ENCODE measurements at places on chromosomes 1 and 21.

DNA sequence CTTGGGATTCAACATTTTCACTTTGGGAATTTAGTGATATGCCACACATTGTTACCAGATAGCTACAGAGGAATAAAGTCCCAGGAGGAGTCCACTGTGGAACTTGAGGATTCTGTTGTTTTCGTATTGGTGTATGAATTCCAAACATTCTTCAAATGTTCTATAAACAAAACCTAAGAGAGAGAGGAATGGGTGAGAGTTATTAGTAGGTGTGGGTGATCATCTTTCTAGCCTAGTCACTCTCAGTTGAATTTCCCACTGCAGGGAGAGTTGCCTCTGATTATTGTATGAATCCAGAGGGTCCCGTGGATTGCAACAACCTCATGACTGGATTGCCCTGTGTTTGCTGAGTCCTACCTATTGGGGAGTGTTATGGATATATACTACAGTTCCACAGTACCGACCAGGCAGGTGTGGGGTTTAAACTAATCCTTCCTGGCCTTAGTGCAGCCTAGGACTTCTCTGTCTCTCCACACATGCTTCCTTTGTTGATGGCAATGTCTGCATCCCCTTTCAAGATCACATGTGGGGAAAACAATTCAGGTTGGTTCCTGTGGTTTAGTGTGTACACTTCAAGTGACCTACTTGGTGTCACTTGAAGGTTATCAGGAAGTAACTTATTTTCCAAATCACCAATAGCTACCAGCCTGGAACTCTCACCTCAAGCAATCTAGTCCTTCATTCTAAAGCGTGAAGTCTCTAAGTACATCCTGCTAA, 91.8 kb downstream of the ADCY10 start:
- DNase-seq: no peak

- DNase-seq: no peak
These were observed 31.1 kb downstream of the KCNN3 start for GRCh38 chr1:154838988-154839387.

- no peak for DNase-seq
These were observed 31.9 kb downstream of the SYDE2 start for GRCh38 chr1:85168884-85169283.

DNA sequence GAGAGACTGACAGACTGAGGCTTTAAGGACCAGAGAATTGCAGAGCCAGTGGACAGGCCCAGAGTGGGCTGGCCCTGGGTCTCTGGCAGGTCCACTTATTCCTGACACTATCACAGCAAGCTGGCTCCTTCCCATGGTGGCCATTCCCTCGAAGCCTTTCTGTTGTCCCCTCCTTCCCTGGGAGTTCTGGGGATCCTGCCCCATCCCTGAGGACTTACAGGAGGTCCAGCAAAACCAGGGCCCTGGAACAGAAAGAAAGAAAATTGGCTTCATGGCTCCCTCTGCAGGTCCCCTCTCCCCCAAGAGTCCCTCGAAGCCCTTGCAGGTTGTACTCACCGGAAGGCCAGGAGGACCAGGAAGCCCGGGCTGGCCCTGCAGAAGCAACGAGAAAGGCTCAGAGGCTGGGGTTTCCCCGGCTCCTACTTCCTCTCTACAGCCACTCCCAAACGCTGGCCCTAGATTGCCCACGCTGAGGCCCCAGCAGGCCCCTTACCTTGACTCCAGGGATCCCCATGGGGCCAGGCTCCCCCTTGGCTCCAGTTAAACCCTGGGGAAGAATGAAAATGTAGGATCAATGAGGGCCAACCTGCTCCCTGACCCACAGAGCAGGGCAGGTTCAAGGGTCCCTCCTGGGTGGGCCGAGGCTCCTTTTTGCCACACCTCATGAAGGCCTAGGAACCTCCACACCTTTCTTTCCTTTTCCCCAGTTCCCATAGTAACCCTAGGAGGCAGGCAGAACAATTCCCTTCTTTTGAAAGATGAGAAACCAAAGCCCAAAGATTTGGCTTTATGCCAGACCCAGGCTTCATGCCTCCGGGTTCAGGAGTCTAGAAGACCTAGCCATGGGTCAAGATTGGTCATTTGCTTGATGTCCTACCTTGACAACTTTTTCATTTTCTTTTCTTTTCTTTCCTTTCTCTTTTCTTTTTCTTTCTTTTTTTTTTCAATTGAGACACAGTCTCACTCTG, 4.6 kb downstream of the COL9A2 start:
- DNase-seq: no peak

- DNase-seq: no peak
These were observed 26.6 kb downstream of the ZBTB8OS start for GRCh38 chr1:32623775-32624174.

- DNase-seq: no peak
These were observed 172.3 kb downstream of the ADGRL4 start for GRCh38 chr1:78834201-78834741.

GRCh38 chr21:39519835-39520234, 68.1 kb downstream of the SH3BGR start:
- DNase-seq: no peak

- DNase-seq: no peak
These were observed 52.9 kb downstream of the CNIH3 start for GRCh38 chr1:224668984-224669383.

DNA sequence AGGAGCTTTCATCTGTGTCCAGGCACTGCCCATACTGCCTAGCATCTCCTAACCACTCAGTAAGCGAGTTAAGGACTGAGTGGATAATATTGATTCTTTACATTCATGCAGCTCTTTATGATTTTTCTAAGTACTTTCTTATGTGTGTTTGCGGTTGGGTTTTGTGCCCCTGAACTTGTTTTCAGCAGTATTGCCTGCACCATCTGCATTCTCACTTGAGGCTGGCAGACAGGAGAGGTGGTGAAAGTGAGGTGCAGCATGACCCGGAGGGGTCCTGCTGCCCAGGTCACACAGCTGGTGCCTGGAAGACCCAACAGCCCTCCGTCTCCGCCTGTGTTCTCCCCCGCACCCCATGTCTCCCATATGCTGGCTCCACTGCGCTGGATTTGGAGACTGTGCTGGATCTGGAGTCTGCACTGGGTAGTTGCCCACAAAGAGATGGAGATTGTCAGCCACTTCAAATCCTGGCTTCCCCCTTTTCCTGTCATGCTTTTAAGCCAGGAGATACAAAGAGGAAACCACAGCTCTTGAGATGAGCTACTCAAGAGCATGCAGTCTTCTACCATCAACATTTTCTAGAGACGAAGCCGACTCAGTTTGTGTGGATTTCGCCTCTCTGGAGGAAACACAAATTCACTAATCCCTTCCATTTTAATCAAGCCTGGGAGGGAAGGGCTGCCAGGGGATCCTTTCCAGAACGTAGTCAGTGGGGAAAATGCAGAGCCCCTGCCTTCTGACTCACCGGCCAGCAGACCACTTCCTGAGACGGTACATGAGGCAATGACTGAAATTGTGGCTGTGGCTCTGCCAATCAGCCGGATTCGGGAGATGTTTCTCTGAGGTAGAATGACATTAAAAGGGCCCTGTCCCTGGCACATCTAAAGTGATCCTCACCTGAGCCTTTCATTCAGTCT, 71.7 kb upstream of the ANGPTL1 start:
- no peak for DNase-seq

DNA sequence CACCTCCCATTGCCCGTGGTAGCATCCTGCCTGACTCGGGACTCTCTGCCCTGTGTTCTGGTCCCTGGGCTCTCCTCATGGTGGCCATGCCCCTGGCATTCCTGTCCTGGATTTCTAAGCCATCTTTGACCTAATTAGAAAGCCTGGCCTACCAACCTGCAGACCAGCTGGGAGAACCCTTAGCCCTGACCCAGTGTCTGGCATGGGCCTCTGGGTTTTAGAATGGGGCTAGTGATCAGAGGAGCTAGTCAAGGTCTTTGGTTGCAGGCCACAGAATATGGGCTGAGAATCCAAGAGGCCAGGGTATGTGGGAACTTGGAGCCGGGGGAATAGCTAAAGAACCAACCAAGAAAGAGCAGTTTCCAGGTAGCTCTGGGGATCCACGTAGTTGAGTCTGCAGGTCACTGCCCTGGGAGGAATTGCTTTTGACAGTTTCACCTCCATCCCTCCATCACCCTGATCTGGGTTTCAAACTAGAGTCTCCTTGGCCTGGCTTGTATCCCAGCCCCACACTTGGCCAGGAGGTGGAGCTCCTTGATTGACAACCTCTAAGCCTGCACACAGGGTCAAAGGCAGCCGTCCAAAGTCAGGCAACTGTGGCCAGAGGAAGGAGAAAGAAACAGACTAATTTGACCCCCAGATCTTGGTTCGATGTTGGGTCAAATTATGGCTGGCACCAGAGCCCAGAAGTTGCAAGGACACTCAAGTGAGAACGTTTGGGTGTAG, 54.7 kb upstream of the ABCG1 start:
- peak; percentile 86 for DNase-seq

DNA sequence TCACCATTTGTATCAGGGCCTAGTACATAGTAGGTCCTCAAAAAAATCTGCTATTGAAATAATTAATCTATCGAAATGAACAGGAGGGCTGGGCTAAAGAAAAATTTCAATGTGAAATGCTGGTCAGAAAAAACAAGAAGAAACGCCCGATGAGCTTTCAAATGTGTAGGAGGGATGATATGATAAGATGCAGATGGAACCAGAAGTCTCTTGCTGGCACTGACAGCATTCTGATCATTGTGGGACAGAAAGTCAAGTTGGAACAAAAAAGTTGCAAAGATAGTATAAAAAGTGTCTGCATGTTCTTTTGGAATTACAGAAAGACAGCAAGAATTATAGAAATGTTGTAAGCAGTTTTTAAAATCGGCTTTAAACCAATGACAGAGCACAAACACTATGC, 11.1 kb downstream of the G0S2 start:
- DNase-seq: no peak

DNA sequence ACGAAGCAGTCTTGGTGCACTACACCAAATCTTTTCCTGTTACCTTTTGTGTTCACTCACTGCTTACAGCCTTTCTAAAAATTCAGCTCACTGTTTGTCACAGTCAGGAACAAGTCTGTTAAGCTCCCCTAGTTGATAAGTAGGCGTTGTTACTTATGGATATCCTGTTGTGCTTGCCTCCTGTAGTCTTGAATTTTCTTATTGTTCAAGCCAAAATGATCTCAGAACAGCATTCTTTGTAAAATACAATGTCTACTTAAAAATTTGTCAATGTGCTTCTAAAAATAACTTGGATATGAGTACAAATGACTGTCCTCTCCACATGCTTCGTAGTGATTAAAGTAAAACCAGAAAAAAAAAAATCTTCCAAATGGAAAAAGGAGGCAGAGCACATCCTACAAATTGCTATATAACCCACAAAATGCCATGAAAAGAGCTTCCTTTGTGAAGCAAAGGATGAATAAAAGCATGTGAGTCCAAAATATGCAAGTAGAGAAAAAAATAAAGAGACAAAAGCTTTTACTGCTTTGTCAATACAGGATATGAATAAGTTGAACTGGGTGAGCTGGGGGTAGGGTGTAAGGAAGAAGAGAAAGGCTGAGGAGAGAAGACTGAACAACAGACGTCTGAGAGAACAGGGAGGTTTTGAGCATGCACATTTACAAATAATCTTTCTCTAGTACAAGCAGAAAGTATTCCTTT, 228.9 kb upstream of the ADGRL4 start:
- no peak for DNase-seq

DNA sequence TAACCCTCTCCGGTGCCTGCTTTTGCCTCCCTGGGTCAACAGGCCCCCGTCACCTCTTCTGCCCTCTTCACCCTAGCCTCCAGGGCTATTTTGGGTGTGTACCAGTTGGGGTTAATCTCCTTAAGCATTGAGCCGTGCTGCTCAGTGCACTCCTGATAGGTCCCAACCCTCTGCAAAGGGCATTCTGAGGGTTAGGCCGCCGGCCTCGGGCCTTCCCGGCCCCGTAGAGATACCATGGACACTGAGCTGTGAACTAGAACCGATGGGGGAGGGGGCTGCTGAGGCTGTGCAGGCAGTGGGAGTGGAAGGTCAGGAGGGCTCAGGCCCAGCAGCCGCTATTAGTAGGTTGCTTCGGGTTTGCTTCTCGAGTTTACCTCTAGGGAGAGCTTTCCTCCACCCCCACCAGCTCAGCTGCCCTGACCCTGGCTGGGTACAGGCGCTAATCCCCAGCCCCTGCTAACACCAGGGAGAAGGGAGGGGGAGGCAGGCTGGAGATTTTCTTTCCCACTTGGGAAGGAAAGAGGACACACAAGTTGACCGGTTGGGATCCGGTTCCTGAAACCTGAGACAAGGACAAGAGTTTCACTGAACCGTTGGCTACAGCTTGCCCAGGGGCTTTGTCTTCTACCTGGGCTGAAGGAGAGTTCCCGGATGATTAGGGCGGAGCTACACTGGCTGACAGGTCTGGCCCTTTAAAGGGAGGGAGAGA, 4.8 kb downstream of the LMOD1 start:
- DNase-seq: no peak

GRCh38 chr1:34762474-34763141, 3.1 kb downstream of the GJB4 start:
- no peak for DNase-seq

DNA sequence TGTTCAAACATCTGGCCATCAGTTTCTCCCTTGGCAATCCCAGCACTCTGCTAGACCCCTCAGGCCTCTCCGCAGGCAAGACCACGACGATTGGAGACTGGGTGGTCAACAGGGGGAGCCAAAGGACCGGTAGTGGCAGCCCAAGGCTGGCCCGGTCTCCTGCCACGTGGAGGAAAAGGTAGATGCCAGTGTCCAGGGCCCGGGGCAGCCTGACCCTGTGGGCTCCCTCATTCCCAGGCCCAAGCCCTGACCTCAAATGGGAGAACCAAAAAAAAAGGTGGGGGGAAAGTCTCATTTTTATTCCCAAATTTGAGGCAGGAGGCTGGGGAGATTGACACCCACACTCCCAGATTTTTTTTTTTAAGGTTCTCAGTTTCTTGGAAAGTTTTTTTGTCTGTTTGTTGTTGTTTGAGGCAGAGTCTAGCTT, 24.8 kb downstream of the S100A6 start:
- DNase-seq: no peak

GRCh38 chr21:38236232-38236631, 20.6 kb upstream of the KCNJ15 start:
- DNase-seq: no peak

DNA sequence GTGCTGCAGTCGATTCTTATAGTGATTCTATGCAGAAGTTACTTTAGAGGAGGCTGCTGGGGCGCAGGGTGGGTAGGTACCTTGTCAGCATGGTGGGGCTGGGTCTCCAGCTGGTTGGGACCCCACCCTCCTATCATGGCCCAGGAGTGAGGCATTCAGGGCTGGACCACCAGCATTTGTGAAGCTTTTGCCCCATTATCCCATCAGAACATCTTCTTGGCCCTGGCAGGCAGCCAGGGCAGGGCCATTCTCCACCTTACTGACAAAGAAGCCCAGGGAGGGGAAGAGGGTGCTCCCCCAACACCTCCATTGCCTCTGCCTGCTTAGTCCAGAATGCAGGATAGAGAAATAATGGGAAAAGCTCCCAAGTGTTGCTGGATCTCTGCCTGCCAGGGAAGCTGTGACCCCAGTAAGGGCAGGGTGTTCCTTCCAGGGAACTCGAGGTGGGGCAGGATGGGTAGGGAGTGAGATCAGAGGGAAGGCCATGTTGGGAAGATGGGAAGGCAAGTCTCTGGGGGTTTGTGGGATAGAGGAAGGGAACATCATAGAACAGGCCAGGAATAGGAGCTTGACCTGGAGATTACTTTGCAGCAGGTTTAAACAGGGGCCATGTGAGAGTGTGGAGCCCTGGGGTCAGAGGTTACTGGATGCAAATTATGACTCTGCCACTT, 16.2 kb upstream of the SLC2A1 start:
- DNase-seq: no peak

GRCh38 chr1:40621821-40622450, 43.5 kb downstream of the RIMS3 start:
- DNase-seq: no peak
